ENCODE measurements at places on chromosomes 6 and 20.

DNA sequence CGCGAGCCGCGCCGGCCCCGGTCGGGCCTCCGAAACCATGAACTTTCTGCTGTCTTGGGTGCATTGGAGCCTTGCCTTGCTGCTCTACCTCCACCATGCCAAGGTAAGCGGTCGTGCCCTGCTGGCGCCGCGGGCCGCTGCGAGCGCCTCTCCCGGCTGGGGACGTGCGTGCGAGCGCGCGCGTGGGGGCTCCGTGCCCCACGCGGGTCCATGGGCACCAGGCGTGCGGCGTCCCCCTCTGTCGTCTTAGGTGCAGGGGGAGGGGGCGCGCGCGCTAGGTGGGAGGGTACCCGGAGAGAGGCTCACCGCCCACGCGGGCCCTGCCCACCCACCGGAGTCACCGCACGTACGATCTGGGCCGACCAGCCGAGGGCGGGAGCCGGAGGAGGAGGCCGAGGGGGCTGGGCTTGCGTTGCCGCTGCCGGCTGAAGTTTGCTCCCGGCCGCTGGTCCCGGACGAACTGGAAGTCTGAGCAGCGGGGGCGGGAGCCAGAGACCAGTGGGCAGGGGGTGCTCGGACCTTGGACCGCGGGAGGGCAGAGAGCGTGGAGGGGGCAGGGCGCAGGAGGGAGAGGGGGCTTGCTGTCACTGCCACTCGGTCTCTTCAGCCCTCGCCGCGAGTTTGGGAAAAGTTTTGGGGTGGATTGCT is 1.3 kb downstream of the VEGFA start:
- no peak for DNase-seq

DNA sequence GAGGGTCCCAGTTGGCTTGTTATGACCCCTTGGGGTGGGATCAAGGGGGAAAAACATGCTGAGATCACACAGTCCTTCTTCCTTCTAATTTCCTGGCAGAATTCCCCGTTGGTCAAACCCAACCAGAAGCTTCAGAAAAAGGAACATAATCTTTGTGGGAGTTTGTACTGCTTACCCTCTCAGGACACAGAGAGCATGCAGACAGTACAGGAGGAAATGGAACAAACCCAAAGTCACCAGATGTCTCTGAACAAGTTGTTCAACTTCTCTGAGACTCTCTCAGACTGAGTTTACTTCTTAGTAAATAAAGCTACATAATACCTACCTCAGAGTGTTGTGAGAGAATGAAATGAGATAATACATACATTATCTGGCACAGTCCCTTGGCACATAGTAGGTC is 181.1 kb upstream of the TSHZ2 start:
- no peak for DNase-seq

DNA sequence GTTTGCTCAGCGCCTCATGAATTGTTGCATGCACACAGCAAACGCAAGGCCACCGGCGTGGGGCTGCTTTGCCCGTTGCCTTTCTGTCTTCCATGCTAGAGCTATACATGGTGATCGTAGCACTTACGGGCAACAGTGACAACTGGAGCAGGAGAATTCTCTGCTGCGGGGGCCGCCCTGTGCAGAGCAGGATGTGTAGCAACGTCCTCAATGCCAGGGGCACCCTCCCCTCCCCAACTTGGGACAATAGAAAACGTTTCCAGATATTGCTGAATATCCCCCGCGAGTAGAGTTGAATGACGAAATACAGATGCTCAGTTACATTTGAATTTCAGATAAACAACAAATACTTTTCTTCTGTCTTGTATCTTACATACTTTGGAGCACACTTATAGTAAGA is 198.7 kb downstream of the TFAP2C start:
- no peak for DNase-seq

DNA sequence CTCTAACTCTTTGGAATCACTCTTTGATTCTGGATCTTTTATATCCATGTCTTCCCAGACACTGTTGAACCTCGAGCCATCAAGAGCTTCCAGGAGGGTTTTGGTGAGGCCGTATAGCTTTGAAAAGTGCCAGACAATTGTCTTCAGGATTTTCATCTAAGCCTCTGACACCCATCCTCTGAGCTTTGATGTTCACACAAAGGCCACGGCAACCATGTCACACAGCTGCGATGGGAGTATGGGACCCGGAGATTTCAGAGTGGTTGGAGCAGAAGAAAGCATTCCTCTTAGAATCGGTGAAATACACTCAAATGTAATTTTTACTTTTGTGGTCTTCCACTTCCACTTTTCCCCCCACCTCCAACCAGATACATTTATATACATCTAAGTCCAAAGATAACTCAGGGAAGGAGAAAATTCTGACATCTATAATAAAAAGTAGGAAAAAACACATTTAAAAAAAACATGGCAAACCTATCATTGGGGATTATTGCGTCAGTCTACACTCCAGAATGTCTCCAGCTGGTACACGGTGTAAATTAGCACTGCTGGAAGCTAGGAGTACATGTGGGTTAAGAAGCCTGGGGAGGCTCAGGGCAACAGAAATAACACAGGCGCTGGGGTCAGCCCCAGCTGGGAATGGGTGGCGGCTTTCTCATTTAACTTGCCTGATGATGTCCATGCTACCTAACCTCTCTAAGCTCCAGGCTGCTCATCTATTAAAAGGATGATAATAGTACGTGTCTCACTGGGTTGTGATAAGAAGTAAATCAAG is 92.7 kb downstream of the LY86 start:
- no peak for DNase-seq

All from DMS79 (cell line).